ENCODE measurements at places on chromosomes 7 and 10. TPM values are rescaled to one million over a fixed set of nuclear protein-coding genes. Genes with fewer than 3 reads are reported as not detected.

GRCh38 chr7:107728276-107728675, 15.7 kb upstream of the CBLL1 start:
- H3K36me3 ChIP-seq = no peaks in the 10 kb centered on the region
- H3K27ac ChIP-seq = no peak overlapping the region
- H3K27me3 ChIP-seq = no peaks in the 10 kb centered on the region
- no peak for DNase-seq
- no peaks in the 10 kb centered on the region for H3K4me1 ChIP-seq
- H3K4me3 ChIP-seq = no peak overlapping the region

Gene PDE1C
- total RNA-seq = 18.7 TPM

GRCh38 chr7:7798510-7798909, 80.1 kb upstream of the RPA3 start:
- DNase-seq = no peak
- no peaks in the 10 kb centered on the region for H3K36me3 ChIP-seq
- no peaks in the 10 kb centered on the region for H3K27me3 ChIP-seq
- H3K4me1 ChIP-seq = no peaks in the 10 kb centered on the region
- H3K4me3 ChIP-seq = no peak overlapping the region

Gene INMT
- total RNA-seq = 7.8 TPM

GRCh38 chr10:85457191-85457590, 909.4 kb downstream of the GRID1 start:
- no peak for DNase-seq
- H3K36me3 ChIP-seq = no peaks in the 10 kb centered on the region
- H3K27me3 ChIP-seq = no peaks in the 10 kb centered on the region
- no peak overlapping the region for H3K27ac ChIP-seq
- no peaks in the 10 kb centered on the region for H3K4me1 ChIP-seq

Gene CLDN15
- 44.6 TPM for total RNA-seq

DNA sequence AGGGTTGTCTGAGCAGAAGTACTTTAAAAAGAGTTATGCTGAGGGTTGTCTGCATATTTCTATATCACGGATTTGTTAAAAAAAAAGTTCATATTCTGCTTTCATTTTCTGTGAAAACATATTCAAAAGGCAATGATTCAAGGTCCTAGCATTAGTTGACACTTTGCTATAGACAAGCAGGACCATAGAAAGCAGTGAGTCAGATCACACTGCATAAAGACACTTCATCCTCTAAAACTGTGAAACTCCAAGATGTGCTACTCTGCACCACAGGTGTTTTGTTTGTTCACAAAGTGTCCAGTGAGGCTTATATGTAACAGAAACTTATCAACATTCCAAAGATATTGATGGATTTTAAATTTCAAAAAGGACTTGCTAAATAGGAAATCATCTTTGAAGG, 47.0 kb downstream of the SPAM1 start:
- H3K27ac ChIP-seq = no peak overlapping the region
- no peaks in the 10 kb centered on the region for H3K4me1 ChIP-seq
- DNase-seq = no peak
- no peaks in the 10 kb centered on the region for H3K36me3 ChIP-seq

Gene ITGB8
- 52.1 TPM for total RNA-seq

DNA sequence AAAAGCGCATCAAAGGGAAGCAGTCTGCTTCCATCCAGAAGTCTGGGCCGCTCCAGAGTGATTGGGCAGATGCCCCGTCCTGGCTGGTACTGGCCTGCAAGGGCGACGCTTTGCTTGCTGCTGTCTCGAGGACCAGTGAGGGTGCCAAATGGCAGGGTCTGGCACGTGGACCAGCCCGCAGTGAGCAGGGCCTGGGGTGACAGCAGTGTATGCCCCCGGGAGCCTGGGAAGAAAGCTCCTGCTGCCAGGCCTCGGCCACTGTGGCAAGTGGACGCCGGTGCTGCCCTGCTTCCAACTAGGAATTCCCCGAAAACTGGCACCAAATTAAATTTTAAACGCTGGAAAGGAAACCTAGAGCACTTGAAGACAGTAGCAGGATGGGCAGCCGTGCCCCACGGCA, 357.0 kb upstream of the MKI67 start:
- no peak for DNase-seq
- no peaks in the 10 kb centered on the region for H3K36me3 ChIP-seq
- H3K27ac ChIP-seq = no peak overlapping the region
- no peak overlapping the region for H3K4me3 ChIP-seq
- H3K27me3 ChIP-seq = peaks cover 5% of the 10 kb centered on the region

GRCh38 chr10:100750291-100751210, 5.2 kb downstream of the PAX2 start:
- no peak for DNase-seq
- H3K36me3 ChIP-seq = no peaks in the 10 kb centered on the region
- no peak overlapping the region for H3K4me3 ChIP-seq

GRCh38 chr7:141990011-141990725, 5.5 kb upstream of the MGAM start:
- H3K4me1 ChIP-seq = no peaks in the 10 kb centered on the region
- no peak overlapping the region for H3K4me3 ChIP-seq
- H3K36me3 ChIP-seq = no peaks in the 10 kb centered on the region
- H3K27me3 ChIP-seq = no peaks in the 10 kb centered on the region

- H3K4me1 ChIP-seq = no peaks in the 10 kb centered on the region
- no peaks in the 10 kb centered on the region for H3K36me3 ChIP-seq
- no peak for DNase-seq
- no peak overlapping the region for H3K27ac ChIP-seq
Observed at GRCh38 chr7:157250605-157251228, 86.1 kb upstream of the DNAJB6 start.

Gene PRPS1L1
- not detected for total RNA-seq

- no peaks in the 10 kb centered on the region for H3K27me3 ChIP-seq
- H3K27ac ChIP-seq = no peak overlapping the region
- no peaks in the 10 kb centered on the region for H3K36me3 ChIP-seq
Observed at GRCh38 chr10:33032654-33033151, 74.7 kb upstream of the ITGB1 start.

DNA sequence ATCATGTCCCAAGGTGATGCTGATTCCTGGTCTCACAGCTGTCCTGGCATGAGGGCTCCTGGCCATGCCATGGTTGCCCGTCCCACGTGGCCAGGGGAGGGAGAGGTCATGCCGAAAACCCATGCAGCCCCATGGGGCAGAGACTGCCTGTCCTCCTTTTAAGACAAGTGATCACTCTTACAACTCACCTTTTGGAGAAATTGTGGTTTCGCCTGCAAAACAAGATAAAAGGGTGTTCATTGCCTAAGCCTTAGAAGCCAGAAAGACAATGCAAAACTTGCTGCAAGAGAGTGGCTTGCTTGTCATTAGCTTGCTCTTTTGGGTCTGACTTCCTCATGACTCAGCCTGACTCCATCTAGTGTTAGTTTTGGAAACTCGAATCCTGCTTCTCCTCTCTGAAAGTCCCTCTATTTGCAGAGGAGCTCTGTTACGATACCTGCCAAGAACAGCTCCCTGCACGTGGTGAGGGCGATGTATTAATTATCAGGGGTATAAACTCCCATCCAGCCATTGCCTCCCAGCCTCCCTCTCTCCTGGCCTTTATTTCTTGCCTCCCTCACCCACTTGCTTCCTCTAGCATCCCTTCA, 26.7 kb downstream of the TMEM273 start:
- H3K36me3 ChIP-seq = no peaks in the 10 kb centered on the region
- no peaks in the 10 kb centered on the region for H3K27me3 ChIP-seq
- DNase-seq = no peak
- H3K4me1 ChIP-seq = no peaks in the 10 kb centered on the region
- no peak overlapping the region for H3K4me3 ChIP-seq

- DNase-seq = no peak
- H3K4me3 ChIP-seq = no peak overlapping the region
- no peaks in the 10 kb centered on the region for H3K27me3 ChIP-seq
- peaks cover 10% of the 10 kb centered on the region for H3K4me1 ChIP-seq
- no peaks in the 10 kb centered on the region for H3K36me3 ChIP-seq
Observed at GRCh38 chr10:7317786-7318446, 92.9 kb downstream of the SFMBT2 start.

DNA sequence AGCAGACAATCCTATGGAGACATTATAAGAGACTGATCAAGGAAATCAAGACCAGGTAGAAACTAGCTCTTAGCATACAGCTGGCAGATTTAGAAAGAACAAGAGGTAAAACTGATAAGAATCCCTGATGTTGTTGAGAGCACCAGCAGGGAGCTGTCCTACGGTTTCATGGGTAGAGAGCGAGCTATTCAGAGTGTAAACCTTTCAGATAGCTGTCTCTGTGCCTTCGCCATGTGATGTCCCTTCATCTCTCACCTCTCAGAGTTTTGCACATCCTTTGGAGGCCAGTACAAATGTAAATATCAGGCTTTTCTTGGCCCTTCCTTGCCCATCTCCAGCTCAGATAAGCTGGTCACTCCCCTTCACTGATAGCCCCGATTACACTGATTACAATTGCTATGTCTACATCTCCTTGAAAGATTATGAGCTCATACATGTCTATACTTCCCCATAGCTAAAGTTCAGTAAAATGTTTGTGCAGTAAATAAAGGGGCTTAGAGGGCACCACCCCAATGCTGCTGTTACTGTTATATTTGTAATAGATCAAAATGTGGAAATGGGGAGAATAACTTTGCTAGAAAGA, 21.9 kb downstream of the THSD7A start:
- H3K4me1 ChIP-seq = no peaks in the 10 kb centered on the region
- no peaks in the 10 kb centered on the region for H3K36me3 ChIP-seq
- no peak overlapping the region for H3K4me3 ChIP-seq
- H3K27ac ChIP-seq = no peak overlapping the region

- DNase-seq = no peak
- H3K27ac ChIP-seq = no peak overlapping the region
- H3K27me3 ChIP-seq = no peaks in the 10 kb centered on the region
Observed at GRCh38 chr7:90999989-91000979, 263.9 kb upstream of the FZD1 start.

GRCh38 chr7:74306730-74307469, 17.7 kb downstream of the CLIP2 start:
- H3K27ac ChIP-seq = peak overlapping the region; percentile 48
- H3K36me3 ChIP-seq = no peaks in the 10 kb centered on the region
- H3K27me3 ChIP-seq = no peaks in the 10 kb centered on the region
- H3K4me3 ChIP-seq = peak overlapping the region; percentile 52
- H3K4me1 ChIP-seq = peaks cover 13% of the 10 kb centered on the region
- peak; percentile 24 for DNase-seq

GRCh38 chr10:68212721-68213352, 19.1 kb downstream of the ATOH7 start:
- H3K27ac ChIP-seq = no peak overlapping the region
- no peaks in the 10 kb centered on the region for H3K4me1 ChIP-seq
- H3K4me3 ChIP-seq = no peak overlapping the region
- no peaks in the 10 kb centered on the region for H3K36me3 ChIP-seq
- no peak for DNase-seq

Gene HECTD2
- 30.7 TPM for total RNA-seq

GRCh38 chr10:133324857-133325260, 11.8 kb downstream of the CALY start:
- H3K27me3 ChIP-seq = peaks cover 6% of the 10 kb centered on the region
- H3K27ac ChIP-seq = no peak overlapping the region
- no peak for DNase-seq
- H3K36me3 ChIP-seq = no peaks in the 10 kb centered on the region

DNA sequence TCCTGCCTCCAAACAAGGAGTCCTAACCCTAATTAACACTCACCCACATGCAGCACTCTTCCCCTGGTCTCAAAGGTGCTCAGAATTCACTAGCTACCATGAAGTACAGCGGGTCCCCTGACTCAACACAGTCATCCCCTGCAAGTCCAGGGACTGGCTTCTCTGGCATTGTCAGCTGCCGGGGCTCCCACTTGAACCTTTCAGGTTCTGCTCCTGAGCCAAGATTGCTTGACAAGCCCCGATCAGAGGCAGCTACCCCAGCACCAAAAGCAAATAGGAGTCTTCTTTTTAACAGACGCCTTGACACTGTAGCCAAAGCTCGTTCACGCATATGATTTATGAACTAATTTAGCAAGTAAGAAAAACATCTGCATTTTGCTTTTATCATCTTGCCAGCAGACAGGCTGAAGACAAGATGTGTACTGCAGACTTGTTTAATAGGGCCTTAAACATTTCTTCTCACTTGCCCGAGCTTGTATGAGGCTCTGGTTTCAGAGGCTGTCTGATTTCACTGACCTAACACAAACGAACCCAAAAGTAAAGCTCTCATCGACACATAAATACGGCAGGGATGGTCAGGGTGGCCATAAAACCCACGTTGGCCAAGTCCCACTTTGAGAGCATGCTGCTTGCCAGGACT, 67.6 kb upstream of the ADAM12 start:
- no peak overlapping the region for H3K4me3 ChIP-seq
- no peak overlapping the region for H3K27ac ChIP-seq
- DNase-seq = no peak
- no peaks in the 10 kb centered on the region for H3K36me3 ChIP-seq

Gene AKR1E2
- total RNA-seq = 12.1 TPM

Data from breast epithelium (tissue), 4 donors.